ENCODE measurements at places on chromosomes 4 and X.

DNA sequence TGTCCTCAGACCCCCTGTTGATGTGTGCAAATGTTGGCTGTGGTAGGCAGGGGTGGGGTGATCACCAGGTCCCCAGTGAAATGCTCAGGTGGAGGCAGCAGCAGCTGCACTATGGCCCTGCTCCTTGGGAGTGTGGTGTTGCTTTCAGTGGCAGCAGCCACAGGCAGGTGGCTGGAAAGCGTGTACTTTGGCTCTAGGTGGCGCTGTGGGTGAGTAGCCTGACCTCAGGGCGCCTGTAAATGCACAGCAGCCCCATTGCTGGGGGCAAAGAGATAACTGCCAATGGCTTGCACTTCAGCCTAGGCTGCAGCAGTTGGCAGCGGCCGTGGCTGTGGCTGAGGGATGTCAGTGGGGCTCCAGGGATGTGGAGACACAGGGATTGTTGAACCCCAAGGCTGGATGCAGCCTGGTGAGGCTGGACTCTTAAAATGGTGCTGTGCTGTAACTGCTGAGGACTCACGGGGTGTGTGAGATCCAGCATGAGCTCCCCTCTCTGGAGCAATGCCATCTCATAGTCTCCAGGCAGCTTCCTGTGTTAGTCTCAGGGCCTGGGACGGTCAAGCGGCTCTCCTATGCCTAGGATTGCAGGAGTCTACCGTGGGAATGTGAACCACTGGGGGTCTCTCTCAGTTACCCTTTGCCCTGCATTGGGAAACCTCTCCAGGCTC is 421.7 kb upstream of the HTR2C start:
- no peak for DNase-seq

DNA sequence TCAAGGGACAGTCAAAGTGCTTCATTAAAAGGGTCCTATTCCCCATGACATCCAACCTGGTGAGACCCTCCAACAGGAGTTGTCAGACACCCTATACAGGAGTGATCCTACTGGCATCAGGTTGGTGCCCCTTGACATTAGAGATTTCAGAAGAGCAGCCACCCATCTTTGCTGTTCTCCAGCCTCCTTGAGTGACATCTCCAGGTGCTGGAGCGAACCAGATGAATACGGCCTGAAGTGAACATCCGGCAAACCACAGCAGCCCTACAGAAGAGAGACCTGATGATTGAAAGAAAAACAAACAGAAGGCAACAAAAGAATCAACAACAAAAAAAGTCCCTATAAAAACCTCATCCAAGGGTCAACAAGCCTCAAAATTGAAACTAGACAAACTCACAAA is 146.1 kb upstream of the PBDC1 start:
- no peak for DNase-seq

- no peak for DNase-seq
Measured at GRCh38 chr4:140094438-140095420, 59.3 kb downstream of the MAML3 start.

DNA sequence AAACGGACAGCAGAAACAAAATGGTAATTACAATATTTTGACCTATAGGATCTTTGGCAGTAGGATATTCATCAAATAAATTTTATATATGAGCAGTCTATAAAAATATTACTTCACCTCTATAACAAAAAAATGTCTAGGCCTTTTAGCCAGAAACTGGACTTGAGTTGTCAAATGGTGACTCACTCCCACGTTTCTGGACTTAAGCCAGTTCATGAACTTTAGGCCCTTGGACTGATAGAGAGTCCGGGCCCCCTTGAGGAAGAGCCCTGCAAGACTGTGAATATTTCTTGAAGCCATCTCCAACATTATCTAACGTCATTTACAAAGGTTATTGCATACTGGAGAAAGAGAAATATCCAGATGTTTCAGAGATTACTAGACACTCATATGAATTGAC is 106.8 kb upstream of the FAM47A start:
- DNase-seq = no peak

DNA sequence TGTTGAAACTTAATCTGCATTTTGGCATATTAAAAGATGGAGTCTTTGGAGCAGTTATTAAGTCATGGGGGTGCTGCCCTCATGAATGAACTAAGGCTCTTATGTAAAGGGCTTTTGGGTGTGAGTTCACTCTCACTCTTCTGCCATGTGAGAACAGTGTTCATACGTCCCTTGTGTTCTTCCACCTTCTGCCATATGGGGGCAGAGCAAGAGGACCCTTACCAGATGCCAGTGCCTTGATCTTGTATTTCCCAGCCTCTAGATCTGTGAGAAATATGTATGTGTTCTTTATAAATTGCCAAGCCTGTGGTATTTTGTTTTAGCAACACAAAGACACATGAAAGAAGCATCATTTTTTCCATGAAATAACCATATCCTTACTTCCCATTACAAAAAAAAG is 213.9 kb downstream of the SPOCK3 start:
- no peak for DNase-seq

DNA sequence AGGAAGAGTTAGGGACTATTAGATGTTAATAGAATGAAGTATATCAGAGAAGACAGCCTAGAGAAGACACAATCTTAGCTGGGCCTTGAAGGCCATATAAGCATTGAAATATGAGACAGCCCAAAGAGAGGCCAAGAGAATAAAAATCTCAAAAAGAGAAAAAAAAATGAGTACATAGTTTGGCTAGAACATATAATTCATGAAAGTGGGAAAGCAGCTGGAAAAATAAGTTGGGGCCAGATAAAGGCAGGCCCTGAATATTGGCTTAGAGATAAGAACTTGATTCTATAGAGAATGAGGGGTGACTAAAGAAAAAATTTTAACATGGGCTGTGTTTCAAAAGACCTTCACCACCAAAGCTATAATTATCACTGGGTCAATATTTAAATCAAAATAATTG is 7.4 kb upstream of the UTP3 start:
- no peak for DNase-seq
